Natural killer cell treated with Interleukin-12 subunit alpha and Interleukin-12 subunit beta and Interleukin-15 and Interleukin-18, amount 100 ng/mL, for 72 hours (primary cell): ENCODE measurements at places on chromosomes 6 and 20. TPM values are rescaled to one million over a fixed set of nuclear protein-coding genes. Genes with fewer than 3 reads are reported as not detected.

Gene RFX6
- total RNA-seq = not detected

Gene POU5F1
- not detected for total RNA-seq

Gene MCM9
- 28.1 TPM for total RNA-seq

Gene CPXM1
- total RNA-seq = 53.5 TPM

Gene GPR63
- 0.70 TPM for total RNA-seq

Gene SOX18
- not detected for total RNA-seq

Gene CCR6
- not detected for total RNA-seq

Gene SNX14
- total RNA-seq = 78.3 TPM

Gene SEMG1
- total RNA-seq = not detected

Gene PRICKLE4
- not detected for total RNA-seq

Gene GABRR1
- total RNA-seq = not detected

Gene COL12A1
- total RNA-seq = not detected

Gene EYA2
- 0.17 TPM for total RNA-seq

Gene RIPPLY2
- total RNA-seq = not detected

Gene MPIG6B
- not detected for total RNA-seq

Gene FERMT1
- not detected for total RNA-seq

Gene GPX5
- not detected for total RNA-seq

Gene GUCA1A
- total RNA-seq = not detected

Gene HELZ2
- 27.6 TPM for total RNA-seq

Gene PCNA
- 377 TPM for total RNA-seq

Gene ZSCAN9
- 12.6 TPM for total RNA-seq

Gene JPH2
- total RNA-seq = 2.0 TPM

Gene C20orf202
- total RNA-seq = 0.40 TPM

Gene C6orf163
- total RNA-seq = 3.4 TPM

Gene GNAS-AS1
- total RNA-seq = 4.7 TPM

Gene RIMS1
- total RNA-seq = not detected

Gene TCP11
- not detected for total RNA-seq

Gene VPS52
- 48.6 TPM for total RNA-seq

Gene FBXO5
- total RNA-seq = 33.9 TPM

Gene SLC22A1
- total RNA-seq = 11.0 TPM

Gene TRIM15
- total RNA-seq = not detected

Gene GSTA1
- not detected for total RNA-seq

Gene RAET1G
- total RNA-seq = 0.43 TPM

Gene SLC17A2
- not detected for total RNA-seq

Gene KHDC1L
- not detected for total RNA-seq

Gene ZGPAT
- 40.8 TPM for total RNA-seq

Gene CYP39A1
- not detected for total RNA-seq

Gene ULBP3
- total RNA-seq = 0.45 TPM

Gene COL19A1
- total RNA-seq = 0.42 TPM

Gene ID4
- total RNA-seq = not detected

Gene SLC22A3
- not detected for total RNA-seq

Gene EYS
- total RNA-seq = 0.20 TPM

Gene SMOC2
- not detected for total RNA-seq

Gene PSORS1C1
- total RNA-seq = not detected

Gene ITPR3
- 27.6 TPM for total RNA-seq

Gene HEY2
- total RNA-seq = not detected

Gene TFAP2C
- total RNA-seq = not detected

Gene EFCAB8
- total RNA-seq = 3.1 TPM

Gene MUCL3
- total RNA-seq = not detected

Gene TP53TG5
- not detected for total RNA-seq

Gene KCNK16
- not detected for total RNA-seq

Gene C6orf15
- not detected for total RNA-seq

Gene TRIM31
- total RNA-seq = not detected

Gene BTNL2
- not detected for total RNA-seq
